ENCODE measurements at places on chromosomes 7 and 10.

DNA sequence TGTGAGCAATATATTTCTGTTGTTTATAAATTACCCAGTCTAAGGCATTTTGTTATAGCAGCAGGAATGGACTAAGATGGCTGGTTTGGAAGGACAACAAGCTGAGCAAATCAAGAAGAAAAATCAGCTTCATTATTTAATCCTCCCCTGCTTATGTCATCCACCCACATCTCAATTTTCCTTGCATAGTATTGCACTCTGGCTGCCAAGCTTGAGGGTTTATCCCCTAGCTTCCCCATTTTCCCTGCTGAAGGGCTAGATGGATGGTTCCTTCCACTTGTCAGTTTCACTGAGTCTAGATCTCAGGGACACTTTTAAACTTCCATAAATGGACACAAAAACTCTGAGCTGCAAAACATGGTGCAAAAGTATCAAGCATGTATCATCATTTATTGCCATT, 75.2 kb upstream of the LAMB4 start:
- DNase-seq, result no peak

DNA sequence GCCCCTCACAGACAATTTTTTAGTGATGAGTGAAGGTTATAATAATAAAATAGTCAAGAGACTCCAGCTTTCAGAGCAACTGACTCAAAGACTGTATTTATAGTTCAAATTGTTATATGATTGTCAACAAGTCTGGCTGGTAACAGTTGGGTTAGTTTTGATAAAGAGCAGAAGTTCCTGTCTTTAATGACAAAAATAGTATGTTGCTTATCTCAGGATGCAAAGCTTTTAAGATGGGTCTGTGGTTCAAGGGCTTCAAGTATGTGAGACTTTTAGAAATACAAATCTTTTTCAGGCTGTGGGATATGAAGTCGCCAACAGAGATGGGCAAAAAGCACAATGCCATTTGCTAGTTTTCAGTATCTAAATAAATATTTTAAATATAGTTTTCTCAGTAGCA, 118.4 kb downstream of the ABCA13 start:
- DNase-seq, result no peak

DNA sequence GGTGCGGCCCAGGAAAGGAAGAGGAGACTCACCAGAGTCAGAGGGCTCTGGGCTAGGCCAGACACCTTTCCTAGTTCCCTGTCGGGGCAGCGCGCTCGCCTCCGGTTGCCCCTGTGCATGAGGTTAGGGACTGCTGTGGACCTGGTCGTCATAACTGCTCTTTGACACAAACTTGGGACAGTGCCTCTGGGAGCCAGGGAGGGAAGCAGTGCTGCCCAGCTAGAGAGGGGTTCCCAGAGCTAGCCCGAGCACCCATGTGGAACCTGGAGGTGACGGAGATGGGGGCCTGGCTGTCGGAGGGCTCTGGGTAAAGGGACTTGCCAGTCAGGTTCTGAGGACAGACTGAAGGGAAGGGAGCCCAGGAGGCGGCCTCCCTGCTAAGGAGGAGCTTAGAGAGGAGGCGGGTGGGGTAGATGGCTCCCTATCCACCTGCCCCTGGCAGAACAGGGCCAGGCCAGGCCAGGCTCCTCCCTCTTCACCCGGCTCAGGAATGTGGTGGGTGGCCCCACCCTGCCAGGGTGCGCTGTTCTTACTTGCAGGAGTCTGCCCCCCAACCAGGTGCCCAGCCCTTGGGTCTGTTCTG, 29.7 kb downstream of the AGAP3 start:
- DNase-seq, result no peak

- peak; percentile 16 for DNase-seq
These were observed 8.4 kb downstream of the AQP1 start for GRCh38 chr7:30920021-30920583.

DNA sequence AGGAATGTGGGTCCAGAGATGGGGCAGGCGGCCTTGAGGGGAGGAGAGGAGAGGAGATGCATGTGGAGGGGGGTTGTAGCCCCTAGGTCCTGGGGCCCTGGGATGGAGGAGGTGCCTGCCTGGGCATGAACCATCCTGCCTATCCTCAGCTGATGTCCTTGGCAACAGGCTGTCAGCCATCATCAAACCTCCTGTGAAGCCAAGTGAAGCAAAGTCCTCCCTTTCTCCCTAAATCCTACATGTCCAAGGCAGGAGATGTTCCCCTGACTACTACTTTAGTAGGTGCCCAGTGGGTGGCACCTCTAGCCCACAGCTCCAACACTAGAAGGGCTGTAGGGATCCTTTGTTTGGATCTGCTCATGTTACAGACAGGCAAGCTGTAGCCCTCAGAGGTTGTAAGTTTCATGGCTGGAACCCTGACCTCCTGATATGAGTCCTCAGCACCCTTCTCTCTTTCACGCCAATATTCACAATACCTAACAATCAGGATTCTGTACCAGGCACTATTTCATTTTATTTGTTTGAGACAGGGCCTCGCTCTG, 66.6 kb upstream of the SYPL1 start:
- no peak for DNase-seq

DNA sequence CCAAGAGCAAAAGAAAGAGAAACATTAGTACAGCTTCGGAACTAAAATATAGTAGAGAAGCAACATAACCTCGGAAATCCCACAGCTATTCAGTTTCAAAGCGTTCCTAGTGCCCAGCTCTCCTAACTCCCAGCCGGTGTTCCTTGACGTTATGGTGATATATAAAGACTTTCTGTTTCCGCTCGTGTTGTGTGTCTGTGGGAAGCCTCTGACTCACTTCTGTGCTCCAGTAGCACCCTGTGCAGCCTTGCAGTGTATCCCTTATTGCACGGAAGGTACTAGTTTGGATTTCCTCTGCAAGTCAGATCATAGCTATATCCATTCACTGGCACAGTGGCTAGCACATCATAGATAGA, 535 bp downstream of the ASAH2B start:
- DNase-seq, result no peak

Measured in NCI-H187 (cell line).